ENCODE measurements at places on chromosomes 11 and 22.

GRCh38 chr22:40894417-40894816 is 32.5 kb upstream of the DNAJB7 start:
- DNase-seq = no peak

DNA sequence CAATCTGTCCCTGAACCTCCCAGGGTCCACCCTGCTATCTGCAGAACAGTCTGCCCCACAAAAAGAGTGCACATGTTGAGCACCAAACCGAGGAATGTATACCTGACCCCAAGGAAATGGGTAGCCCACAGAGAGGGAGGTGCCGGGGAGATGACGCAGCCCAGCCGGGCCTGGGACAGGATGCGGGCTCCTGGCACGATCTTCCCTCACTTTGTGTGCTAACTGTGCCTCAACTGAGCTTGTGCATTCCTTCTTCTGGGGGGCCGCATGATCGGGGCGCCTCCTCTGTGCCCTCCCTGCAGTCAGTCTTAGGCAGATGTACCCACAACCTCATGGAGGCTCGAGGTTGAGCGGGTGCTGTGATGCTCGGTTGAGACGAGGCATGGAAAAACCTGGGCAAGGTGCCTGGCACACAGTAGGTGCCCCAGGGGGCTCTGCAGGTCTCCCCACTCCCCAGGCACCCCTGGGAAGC is 2.4 kb downstream of the GAS2L1 start:
- DNase-seq = no peak

GRCh38 chr11:86746514-86746913 is 53.8 kb upstream of the PRSS23 start:
- DNase-seq = no peak

GRCh38 chr11:31107649-31108048 is 261.9 kb downstream of the DCDC1 start:
- DNase-seq = no peak

DNA sequence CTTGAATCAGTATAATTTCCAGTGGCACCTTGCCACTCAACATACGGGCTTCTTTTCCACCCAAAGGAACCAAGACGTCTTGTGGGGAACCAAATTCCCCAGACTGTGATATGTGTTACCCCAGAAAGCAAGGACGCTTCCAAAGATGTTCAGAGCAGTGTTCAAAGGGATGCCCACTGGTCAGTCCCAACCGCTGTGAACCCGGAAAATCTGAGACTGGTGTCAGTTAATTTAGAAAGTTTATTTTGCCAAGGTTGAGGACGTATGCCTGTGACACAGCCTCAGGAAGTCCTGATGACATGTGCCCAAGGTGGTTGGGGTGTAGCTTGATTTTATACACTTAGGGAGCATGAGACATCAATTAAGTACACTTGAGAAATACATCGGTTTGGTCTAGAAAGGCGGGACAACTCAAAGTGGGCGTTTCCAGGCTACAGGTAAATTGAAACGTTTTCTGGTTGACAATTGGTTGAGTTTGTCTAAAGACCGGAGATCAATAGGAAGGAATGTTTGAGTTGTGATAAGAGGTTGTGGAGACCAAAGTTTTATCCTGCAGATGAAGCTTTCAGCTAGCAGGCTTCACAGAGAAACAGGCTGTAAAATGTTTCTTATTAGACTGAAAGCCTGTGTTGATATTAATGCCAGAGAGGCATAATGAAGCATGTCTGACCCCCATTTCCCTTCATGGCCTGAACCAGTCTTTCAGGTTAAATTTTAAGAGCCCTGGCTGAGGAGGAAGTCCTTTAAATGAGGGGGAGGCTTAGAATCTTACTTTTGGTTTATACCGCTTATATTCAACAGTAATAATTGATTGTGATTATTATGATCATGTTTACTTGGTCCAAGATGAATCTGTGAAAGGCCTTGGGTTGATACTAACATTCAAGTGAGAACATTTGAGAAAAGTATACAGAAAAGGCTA is 6.8 kb downstream of the APOL3 start:
- no peak for DNase-seq

GRCh38 chr11:103486604-103487003 is 377.4 kb downstream of the DYNC2H1 start:
- DNase-seq = no peak

GRCh38 chr11:12125609-12126149 is 15.3 kb downstream of the MICAL2 start:
- no peak for DNase-seq

GRCh38 chr22:26410386-26410785 is 18.7 kb upstream of the ASPHD2 start:
- DNase-seq = no peak

DNA sequence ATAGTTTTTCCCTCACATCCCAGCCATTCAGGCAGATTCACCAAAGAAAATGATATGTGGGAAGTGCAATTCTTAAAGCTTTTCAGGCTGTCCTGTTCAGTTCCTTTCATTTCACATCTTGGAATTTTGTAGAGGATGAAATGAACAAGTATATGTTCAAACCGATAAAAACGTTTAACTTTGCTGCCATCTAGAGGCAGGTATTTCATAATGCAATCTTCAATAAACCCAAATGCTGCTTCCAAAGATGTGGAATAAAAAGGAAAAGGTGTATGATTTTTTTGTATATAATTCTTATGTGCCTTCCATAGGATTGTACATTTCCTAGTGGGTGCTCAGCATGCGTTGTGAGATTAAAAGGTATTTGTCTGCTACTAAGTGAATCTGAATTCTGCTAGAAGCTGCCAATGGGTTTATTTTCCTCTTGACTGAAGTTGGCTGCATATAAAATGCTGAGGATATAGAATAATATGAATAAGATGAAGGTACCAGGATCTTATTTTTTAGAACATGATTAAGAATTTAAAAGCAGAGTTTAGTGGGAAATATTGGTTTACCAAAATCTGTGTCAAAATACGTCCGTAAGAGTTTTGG is 199.3 kb downstream of the PGR start:
- DNase-seq = no peak

DNA sequence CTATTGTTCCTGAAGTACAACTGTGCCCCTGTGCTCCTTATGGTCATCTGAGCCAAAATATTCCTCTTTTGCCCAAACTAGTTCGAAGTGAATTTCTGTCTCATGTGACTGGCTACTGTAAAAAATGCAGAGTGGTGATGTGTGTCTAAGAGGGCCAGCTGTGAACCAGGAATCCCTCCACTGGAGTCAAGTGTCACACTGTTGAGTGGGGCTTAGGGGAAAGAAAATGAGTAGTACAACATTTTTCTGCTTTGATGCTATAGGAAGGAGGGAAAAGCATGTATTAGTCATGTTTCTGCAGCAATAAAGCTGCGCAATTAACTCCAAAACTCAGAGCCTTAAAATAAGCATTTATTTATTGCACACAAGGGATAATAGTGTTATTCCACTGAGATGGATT is 39.8 kb upstream of the HMGXB4 start:
- no peak for DNase-seq

DNA sequence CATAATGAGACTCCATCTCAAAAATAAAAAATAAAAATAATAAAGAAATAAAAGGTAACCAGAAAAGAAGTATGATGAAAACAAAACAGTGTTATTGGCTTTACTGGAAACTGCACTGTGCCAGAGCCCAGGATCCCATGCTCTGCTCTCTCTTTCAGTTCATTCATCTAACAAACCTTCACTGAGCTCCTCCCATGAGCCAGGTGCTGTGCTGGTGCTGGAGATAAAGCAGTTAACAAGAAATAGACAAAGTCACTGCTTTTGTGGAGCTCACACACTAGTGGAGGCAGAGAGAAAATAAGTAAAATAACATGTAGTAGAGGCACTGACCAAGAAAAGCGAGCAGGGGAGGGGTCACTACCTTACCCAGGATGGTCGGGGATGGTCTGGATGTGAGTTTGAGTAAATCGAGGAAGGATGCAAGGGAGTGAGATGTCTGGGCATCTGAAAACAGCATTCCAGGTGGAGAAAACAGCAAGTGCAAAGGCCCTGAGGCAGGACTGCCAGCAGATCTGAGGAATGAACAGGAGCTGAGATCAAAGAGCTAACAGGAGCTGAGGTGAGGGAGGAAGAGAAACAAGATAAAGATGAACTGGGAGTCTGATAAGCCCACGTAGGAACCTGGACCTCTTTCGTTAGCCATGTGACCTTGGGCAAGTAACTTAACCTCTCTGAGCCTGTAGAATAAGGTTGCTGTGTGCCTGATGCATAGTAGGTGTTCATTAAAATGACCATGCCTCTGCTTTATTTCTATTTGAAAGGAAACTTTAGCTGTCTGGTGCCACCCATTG is 31.3 kb upstream of the CD82 start:
- DNase-seq = no peak

DNA sequence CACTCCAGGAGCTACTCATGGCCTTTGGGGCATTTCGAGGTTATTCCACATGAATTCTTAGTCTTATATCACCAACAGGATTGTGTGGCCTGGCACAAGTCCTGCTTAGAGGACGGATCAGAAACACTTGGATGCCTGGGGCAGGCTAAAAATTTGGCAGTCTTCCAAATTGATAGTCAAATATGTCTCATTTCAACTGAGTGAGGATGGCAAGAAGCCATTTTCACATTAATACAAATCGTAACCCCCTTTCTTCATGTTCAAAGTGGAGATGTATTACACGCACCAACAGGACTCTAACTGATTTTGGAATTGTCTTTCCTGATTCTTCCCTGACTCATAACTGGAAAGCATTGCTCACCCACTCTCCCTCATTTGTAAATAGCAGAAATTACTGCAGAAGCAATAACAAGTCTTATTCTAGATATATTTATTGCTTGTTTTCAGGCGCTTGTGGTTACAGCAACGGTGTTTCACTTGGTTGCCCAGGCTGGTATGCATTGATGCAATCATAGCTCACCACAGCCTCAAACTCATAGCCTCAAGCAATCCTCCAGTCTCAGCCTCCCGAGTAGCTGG is 10.3 kb upstream of the CCDC86 start:
- DNase-seq = no peak

- peak; percentile 77 for DNase-seq
These were observed 740 bp downstream of the EML3 start for GRCh38 chr11:62611705-62612365.

DNA sequence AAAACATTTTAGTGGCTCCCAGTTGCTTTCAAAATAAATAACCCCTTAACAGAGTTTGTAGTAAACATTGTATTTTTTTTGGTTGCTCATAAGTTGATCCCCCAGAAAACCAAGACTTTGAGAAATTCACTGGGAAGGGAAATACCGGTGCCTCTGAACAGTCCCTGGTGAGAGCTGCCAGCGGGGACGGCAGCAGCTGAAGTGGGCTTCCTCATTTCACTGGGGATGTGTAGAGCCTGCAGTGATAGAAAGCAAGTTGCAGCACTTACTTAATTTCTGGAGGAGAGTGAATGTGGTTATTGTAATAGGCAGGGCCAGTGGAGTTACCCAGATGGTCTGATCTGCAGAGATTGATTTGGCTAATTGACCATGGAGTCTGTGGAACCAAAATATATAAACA is 18.6 kb upstream of the MCHR1 start:
- no peak for DNase-seq

GRCh38 chr22:23801238-23801821 is 14.6 kb downstream of the SMARCB1 start:
- no peak for DNase-seq

DNA sequence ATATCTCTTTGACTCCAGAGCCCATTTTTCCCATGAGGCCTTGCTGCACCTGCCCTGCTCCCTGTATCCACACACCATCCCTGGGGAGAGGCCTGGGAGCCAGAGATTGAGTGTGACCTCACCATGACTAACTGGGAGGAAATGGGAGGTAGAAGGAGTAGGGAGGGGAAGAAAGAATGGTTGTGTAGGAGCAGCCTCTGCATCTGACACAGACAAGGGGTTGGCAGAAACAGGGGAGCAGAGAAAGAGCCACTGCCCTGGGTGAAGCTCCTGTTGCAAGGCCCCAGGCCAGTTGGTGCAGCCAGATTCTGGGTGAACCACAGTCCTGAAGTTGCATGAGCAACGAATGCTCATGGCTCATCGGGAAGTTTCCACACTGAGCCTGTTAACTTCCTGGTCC is 32.4 kb downstream of the POU2F3 start:
- DNase-seq = no peak

- no peak for DNase-seq
These were observed 13.8 kb downstream of the CHRDL2 start for GRCh38 chr11:74717221-74717969.

DNA sequence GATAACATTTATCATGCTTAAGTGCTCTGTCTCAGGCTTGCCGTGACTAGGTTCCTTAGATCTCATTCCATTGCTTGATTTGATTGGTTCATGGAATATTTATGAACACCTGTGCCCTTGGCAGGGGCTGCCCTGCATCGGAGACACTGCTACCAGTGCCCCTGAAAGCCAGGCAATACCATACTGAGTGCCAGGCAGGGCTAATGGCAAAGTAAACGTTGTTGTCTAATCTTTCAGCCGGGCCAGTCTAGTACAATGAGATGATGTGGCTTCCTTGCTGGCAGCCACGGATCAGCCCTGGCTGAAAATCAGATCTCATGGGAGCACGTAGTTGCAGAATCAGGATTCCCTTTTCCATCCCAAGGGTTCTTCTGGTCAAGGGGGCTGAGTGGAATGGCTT is 5.0 kb upstream of the PGA3 start:
- DNase-seq = no peak

DNA sequence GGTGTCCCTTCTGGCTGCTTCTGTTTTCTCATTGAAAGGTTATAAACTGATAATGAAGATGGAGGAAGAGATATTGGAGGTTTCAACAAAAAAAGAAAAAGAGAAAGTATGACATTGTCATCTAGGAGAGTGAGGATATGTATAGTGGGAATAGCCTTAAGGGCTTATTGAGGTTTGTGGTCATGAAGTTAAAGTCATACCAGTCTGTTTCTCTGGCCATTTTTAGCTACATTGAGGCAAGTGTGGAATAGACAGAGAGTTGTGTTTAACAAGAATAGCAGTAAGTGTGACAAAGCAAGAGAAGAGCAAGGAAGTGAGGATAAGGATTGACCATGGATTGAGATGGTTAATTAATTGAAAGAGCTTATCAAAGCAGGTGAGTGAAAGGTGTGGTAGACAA is 110.4 kb downstream of the ELP4 start:
- DNase-seq = no peak

DNA sequence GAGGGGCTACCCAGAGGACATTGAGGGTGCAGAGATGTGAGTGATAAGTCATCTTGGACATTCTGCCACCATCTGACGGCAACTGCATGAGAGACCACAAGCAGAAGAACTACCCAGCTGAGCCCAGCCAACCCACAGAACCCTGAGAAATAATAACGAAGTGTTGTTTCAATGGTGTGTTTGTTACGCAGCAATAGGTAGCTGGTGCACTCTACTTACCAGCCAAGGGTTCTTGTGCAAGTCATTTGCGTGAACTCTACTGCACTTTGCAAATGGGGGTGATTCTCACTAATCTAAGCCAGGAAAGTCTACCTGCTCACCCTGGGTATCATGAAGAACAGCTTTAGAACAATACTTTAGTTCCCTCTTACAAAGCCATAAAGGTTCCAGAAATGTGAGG is 15.8 kb upstream of the CELSR1 start:
- no peak for DNase-seq

DNA sequence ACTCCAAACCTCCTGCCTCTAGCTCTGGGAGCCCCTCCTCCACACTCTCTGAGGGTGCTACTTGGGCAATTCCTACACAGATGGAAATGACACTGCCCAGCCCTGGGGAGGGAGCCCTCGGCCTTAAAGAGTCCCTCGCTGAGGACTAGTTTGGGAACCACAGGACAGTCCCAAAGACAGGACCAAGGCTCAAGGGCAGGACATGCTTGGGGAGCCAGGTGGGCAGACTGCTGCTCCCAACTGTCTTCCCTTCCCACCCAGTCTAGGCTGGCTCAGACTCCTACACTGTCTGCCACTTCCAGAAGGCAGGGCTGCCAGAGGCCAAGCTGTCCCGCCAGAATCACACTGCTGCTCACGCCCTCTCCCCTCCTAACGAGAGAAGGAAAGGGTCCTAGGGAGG is 9.8 kb downstream of the ARRB1 start:
- DNase-seq = no peak
